GM23338 (cell line): ENCODE measurements at places on chromosomes 7 and 10. TPM values are rescaled to one million over a fixed set of nuclear protein-coding genes. Genes with fewer than 3 reads are reported as not detected.
A peak's percentile ranks its signal among the peaks of the same experiment; 100 is the strongest.

DNA sequence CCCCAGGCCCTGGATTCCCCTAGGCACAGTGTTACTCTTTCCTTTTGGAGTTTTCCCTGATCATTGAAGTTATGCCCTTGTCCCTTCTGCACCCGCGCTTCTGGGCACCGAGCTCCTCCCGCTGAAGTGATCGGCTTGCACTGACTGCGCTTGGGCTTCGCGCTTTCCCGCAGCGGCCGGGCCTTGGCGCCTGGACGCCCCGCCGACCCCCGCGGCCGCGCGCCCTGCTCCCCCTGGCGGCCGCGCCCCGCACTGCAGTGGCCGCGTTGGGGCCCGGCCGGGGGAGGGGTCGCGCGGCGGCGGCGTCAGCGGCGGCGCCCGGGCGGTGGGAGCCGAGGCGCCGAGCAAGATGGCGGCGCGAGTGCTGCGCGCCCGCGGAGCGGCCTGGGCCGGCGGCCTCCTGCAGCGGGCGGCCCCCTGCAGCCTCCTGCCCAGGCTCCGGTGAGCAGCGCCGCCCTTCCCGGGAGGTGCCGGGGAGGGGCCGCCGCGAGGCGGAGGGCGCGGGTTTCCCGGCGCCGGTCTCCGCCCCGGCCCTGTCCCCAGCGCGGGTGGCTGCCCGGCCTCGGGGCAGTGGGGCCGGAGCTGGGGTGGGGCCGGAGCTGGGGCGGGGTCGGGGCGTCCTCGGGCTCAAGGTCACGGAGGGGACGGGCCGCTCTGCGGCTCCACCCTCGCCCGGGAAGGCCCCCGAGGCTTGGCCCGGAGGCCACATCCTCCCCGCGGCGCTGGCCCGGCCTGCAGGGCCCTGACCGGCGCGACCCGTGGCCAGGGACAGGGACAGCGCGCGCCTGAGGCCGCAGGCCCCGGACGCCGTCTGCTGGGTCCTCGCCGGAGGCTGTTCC lies at the start of gene NIPSNAP2:
Gene NIPSNAP2 (plus strand): TSS at position 325 of the 839 bp plus-strand sequence. CDS start 25 bp downstream, at position 350.
- peak; percentile 76 for DNase-seq

DNA sequence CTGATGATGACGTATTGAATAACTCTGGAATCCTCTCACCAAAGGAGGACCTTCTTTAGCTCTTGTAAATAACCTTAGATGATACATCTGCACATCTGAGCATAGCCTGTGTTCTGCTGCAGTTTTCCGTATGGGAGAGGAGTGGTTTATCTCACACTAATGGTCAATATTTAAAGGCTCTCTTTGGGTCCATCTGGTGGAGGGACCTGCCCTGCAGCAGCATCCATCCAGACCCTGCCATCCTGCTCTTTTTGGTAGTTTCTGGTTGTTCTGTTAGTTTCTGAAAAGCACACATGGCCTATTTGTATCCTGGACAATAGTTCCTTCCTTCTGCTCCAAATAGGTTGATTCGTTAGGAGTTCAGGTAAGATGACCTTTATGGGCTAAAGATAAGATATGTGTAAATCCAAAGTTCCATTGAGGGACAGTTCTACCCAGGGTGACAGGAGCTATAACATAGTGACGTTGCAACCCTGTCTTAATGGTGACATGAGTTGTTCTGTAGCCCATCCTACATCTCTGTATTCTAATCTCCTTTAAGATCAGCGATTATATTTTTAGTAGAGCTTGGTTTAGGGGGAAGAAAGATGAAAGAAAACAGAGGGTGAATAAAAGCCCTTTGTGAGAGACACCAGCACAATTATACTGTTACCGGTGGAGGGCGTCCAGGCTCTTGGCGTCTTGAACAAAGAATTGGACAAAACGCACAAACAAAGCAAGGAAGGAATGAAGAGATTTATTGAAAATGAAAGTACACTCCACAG lies 60.0 kb upstream of the KLF14 start:
- DNase-seq = peak; percentile 43

- no peak for DNase-seq
Observed at GRCh38 chr10:99849057-99849456, 66.6 kb downstream of the ABCC2 start.

GRCh38 chr7:139602143-139602722 lies 78.7 kb downstream of the CLEC2L start:
- DNase-seq = peak; percentile 80

ZWINT gene
- 81.1 and 83.7 TPM in 2 replicates for total RNA-seq

TRRAP gene
- 49.8 and 58.7 TPM in 2 replicates for total RNA-seq

GRCh38 chr10:118571123-118571522 lies 24.3 kb downstream of the PRLHR start:
- DNase-seq = no peak

DNA sequence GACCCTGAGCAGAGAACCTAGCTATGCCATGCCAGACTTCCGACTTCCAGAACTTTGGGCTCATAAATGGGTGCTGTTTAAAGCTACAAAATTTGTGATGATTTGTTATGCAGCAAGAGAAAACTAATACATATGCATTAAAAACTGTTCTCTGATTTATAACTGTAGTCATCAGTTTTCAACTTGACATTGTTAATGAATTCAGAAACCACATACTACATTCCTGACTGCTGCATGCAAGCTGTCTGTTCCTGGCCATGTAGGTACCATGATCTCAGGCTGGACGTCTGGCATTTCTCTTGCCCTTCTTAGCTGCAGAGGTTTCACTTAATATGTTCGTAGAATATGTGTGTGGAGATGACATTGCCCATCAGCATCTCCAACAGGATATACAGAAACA lies 28.4 kb downstream of the MKX start:
- DNase-seq = no peak

GRCh38 chr7:50775231-50775630 lies 7.5 kb downstream of the GRB10 start:
- no peak for DNase-seq

GRCh38 chr10:78906734-78907390 lies 161.9 kb upstream of the ZMIZ1 start:
- no peak for DNase-seq

DNA sequence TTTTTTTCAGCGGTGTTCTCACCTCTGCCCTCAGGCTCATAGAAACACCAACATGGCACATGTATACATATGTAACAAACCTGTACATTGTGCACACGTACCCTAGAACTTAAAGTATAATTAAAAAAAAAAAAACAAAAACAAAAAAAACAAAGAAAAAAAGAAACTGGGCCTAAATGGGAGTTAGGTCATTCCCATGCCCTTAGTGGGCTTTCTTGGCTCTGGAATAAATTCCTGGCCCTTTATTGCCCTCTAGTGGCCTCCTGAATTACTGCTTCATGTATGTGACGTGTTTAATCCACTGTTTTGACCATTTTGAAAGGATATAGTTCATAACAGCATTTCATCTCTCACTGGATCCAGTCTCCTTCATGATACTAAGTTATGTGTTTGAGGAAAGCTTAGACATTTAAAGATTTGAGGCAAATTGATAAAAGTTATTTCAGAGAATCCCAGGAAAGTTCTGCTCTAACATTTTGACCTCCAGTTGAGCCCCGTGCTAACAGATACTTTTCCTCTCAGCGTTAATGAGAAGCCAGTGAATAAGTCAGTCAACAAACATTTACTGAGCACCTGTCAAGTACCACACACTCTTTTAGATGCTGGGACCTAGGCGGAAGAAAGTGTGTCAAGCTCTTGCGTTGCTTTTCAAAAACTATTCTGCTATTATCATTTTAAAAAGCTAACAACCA lies 54.7 kb upstream of the SYPL1 start:
- peak; percentile 88 for DNase-seq

- peak; percentile 57 for DNase-seq
Observed at GRCh38 chr10:73873142-73873837, 1.1 kb downstream of the CAMK2G start.

DNA sequence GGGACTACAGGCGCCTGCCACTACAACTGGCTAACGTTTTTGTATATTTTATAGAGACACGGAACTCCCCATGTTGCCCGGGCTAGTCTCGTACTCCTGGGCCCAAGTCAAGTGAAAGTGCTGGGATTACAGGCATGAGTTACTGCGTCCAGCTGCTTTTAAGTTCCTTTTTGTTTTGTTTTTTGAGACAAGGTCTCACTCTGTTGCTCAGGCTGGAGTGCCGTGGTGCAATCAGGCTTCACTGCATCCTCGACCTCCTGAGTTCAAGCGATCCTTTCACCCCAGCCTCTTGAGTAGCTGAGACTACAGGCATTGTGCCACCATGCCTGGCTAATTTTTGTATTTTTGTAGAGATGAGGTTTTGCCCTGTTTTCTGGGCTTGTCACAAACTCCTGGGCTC lies 155.0 kb downstream of the GALNT17 start:
- no peak for DNase-seq

DNA sequence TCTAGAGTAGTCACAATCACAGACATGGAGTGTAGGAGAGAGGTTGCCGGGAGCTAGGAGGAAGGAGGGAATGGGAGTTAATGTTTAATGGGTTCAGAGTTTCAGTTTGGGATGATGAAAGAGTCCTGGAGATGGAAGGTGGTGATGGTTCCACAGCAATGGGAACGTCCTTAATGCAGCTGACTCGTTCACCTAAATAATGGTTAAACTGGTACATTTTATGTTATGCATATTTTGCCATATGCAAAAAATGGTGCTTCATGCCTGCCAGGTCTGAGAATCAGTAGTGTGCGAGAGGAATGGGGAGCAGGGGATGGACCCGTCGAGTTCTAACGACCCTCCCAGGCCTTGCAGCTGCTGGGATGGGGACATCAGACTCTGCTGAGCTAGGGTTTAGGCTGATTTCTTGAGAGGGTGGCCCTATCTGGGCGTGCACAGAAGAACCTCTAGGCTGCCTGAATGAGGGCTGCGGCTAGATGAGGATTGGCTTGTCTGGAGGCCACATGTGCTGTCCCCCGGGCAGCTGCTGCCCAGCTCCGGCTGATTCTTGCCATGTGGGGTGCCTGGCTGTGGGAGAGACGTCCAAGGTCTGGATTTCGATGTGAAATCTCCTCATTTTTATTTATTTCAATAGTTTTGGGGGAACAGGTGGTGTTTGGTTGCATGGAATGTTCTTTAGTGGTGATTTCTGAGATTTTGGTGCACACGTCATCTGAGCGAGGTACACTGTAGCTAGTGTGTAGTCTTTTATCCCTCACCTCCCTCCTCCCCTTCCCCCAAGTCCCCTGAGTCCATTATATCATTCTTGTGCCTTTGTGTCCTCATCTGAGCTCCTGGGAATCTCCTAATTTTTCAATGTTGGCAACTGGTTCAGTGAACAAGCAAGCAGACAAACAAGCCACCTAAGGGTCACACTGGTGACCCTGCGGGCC lies 116.0 kb downstream of the GRK5 start:
- no peak for DNase-seq

DNA sequence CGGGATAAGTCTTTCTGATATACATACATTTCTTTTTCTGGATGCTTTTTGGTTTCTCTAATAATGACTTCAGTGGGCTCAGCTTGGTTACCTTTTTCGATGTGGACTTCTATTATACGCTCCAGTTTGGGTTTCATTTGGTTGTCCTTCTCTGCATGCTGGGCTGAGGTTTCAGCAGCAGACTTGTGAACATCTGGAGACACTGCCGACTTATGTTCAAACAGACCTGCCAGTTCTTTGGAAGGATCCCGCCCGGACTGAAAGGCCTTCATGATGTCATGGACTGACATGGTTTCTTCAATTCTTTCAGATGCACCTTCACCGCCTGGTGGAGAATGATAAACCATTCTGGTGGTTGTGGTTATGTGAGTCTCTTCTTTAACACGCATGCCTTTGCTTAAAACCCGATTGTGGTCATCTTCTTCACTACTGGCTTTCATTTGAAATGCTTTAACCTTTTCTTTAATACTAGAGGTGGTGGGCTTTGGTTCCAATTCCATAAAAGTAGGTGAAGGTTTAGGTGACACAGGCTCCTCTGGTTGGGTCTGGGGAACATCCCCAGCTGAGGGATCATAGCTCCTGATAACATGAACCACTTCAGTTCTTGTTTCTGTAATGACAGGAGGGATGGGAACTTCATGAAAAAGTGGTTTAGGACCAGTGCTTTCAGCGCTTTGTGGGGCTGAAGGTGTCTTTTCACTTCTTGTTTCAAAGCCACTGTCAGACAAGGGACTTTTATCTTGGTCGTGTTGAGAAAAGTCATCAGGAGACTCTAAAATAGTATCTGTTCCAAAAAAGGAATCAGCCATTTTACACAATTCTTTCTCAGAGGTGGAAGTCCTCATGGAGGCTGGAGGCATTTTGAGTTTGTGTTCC lies 167.7 kb upstream of the CCDC6 start:
- DNase-seq = no peak

KIAA1217 gene
- 9.1 and 17.7 TPM in 2 replicates for total RNA-seq

- DNase-seq = no peak
Observed at GRCh38 chr7:42662862-42663261, 249.0 kb downstream of the C7orf25 start.

GRCh38 chr10:69758310-69758728 lies 43.4 kb upstream of the COL13A1 start:
- DNase-seq = no peak

TACR2 gene
- total RNA-seq = 0.54 TPM in 1 of 2 replicates, not detected in the other

DGKI gene
- 0.39 and 1.0 TPM in 2 replicates for total RNA-seq

DNA sequence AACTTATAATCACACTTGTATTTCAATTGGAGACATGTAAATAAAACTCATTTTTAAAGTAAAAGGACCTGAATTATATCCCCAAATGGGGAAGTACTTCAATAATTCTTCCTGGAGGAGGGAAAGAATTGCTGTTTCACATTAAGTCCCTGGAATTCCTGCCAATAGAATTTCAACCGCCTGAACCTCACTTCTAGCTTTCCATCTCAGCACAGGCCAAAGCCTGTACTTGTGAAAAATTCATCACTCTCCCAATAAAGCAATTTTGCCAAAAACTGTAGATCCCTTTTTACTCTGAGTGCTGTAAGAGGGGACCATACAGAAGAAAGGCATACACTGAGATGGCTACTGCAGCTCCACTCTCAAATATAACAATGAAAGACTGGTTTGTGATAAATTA lies 54.8 kb downstream of the CADPS2 start:
- DNase-seq = no peak

HKDC1 gene
- 0.03 TPM in 1 of 2 replicates, not detected in the other for total RNA-seq

GRCh38 chr10:9195385-9195784 lies 1140.9 kb downstream of the GATA3 start:
- no peak for DNase-seq

DNA sequence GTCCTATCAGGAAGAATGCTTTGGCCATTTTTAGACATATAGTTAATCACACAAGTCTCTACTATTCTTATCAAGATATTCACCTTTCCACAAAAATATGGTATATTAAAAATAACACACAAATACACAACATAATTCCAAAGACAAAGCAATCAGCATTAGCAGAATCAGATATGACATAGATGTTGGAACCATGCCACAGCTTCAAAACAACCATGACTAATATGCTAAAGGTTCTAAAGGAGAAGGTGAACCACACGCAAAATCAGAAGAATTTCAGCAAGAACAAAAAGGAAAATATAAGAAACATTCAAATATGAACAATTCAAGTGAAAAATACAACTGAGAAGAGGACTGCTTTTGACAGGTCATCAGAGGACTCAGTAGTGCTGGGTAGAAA lies 670.2 kb upstream of the SORCS1 start:
- no peak for DNase-seq

PNLIP gene
- not detected in 2 replicates for total RNA-seq

DNA sequence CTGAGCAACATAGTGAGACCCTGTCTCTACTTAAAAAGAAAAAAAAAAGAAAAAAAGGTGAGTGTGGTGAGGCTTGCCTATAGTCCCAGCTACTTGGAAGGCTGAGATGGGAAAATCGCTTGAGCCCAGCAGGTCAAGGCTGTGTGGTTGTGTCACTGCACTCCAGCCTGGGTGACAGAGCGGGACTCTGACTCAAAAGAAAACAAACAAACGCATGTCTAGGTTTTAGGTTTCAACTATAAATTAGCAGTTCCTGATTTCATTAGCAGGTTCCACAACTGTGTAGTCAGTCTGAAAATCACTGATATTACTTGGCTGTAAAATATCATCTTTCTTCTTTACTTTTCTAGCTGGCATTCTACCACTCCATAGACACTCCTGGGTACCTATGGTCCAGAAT lies 155.7 kb upstream of the HGF start:
- no peak for DNase-seq

GRCh38 chr10:85621562-85621961 lies 745.0 kb downstream of the GRID1 start:
- DNase-seq = no peak

CH25H gene
- total RNA-seq = 0.47 and 1.3 TPM in 2 replicates
